Activated T-helper 2 cell treated with anti-CD3 and anti-CD28 coated beads, Interferon-gamma antibody, Interleukin-2, Interleukin-4, amounts not matched to agents 10 μg/mL and 5 μg/mL and 100 μg/mL, durations not matched to agents 14 hours and 24 hours and 36 hours (primary cell): ENCODE measurements at places on chromosomes 2 and 18. TPM values are rescaled to one million over a fixed set of nuclear protein-coding genes. Genes with fewer than 3 reads are reported as not detected.

GRCh38 chr2:33136566-33136965, 189.8 kb downstream of the LTBP1 start:
- no peaks in the 10 kb centered on the region for H3K36me3 ChIP-seq
- H3K4me1 ChIP-seq, result peaks cover 3% of the 10 kb centered on the region
- DNase-seq, result no peak
- H3K27ac ChIP-seq, result no peak overlapping the region
- H3K27me3 ChIP-seq, result peaks cover 12% of the 10 kb centered on the region

DNA sequence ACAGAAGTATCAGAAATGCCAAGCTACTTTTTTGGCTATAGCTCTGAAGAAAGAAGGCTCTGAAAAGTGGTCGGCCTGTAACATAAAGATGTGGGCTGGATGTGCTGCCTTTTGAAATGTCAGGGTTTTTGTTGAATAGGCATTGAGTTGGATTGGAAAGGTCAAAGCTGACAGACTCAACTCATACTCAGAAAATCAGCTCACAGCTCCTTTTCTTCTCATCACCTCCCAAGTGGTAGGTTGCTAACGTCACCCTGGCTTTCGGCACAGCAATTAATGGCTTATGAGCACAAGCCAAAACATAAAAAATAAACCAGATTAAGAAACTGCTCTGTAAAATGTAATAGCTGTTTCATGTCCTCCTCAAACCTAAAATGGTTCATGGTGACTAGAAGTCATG, 68.3 kb downstream of the KCNF1 start:
- peaks cover 6% of the 10 kb centered on the region for H3K4me1 ChIP-seq
- no peak overlapping the region for H3K4me3 ChIP-seq
- H3K36me3 ChIP-seq, result no peaks in the 10 kb centered on the region
- DNase-seq, result no peak

DNA sequence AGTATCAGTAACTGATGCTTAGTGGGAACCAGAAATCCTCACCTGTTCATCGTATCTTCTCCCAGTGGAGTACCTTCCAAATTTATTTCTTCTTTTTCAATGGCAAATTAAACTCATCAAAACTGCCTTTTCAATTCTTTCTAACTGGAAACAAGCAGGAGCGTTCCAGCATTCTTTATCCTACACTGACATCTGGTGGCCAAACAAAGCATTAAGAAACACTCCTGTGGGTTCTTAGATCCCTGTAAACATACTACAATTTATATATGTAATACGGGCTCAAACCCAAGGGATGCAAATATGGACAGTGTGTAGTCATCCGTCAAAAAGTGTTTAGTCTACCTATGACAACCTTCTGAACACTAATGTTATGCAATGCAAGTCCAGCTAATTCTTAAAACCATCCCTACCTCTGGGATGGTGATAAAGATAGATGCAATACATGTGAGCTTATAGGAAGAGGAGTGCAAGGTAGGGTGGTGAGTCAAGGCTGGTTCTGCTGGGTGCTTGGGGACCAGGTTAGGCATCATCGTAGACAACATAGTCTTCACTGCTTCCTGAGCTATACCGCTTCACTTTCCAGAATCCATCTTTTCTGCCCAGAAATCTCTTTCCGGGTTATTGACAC, 375.0 kb downstream of the CTNNA2 start:
- H3K4me1 ChIP-seq, result no peaks in the 10 kb centered on the region
- no peaks in the 10 kb centered on the region for H3K36me3 ChIP-seq
- no peak overlapping the region for H3K4me3 ChIP-seq
- no peak overlapping the region for H3K27ac ChIP-seq
- DNase-seq, result no peak

CCDC178 gene
- not detected in 2 replicates for total RNA-seq

MAP2 gene
- not detected in 2 replicates for total RNA-seq

EHBP1 gene
- 22.1 and 25.6 TPM in 2 replicates for total RNA-seq

DNA sequence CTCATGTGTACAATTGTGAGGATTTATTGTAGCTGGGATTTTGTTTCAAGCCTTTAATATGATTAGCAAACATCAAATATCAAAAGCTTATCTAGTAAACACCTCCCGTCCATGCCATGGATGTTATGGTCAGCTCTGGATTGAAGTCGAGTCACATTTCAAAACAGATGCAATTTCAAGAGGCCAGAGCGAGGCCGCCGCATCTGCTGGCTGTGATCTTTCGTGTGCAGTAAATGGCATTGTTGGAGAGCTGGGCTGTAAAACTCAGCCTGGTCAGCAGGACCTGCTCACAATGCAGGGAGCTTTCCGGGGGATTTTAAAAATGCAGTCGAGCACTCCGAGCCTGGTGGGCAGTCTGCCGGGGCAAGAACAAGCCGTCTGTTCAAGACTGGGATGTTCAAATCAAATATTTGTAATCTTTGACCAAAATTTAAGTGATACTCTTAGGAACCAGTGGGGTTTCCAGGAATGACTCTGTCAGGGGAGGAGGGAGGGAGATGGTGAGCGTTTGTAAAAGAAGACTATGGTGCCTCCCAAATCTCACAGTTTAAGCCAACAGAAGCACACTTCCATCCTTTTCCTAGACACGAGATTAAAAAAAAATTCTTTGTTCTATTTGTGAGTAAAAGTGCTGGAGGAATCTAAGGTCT, 97.6 kb downstream of the MYCN start:
- no peak overlapping the region for H3K4me3 ChIP-seq
- H3K27ac ChIP-seq, result no peak overlapping the region
- no peaks in the 10 kb centered on the region for H3K36me3 ChIP-seq
- no peaks in the 10 kb centered on the region for H3K4me1 ChIP-seq
- DNase-seq, result no peak
- no peaks in the 10 kb centered on the region for H3K27me3 ChIP-seq

DSC3 gene
- not detected in 2 replicates for total RNA-seq

DNA sequence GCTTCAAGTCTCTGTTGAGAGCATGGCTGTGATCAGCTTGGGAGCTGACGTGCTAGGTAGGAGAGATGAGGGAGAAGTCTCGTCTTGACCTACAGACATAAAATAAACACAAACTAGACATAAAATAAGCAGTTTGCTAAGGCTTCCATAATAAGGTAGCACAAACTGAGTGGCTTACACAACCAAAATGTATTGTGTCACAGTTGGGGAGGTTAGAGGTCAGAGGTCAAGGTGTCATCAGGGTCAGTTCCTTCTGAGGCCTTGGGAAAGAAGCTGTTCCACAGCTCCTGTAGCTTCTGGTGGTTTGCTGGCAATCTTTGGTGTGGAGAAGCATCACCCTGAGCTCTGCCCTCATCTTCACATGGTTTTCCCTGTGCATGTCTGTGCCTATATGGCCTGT, 20.2 kb downstream of the DAW1 start:
- no peak overlapping the region for H3K27ac ChIP-seq
- DNase-seq, result no peak
- H3K27me3 ChIP-seq, result no peaks in the 10 kb centered on the region

DNA sequence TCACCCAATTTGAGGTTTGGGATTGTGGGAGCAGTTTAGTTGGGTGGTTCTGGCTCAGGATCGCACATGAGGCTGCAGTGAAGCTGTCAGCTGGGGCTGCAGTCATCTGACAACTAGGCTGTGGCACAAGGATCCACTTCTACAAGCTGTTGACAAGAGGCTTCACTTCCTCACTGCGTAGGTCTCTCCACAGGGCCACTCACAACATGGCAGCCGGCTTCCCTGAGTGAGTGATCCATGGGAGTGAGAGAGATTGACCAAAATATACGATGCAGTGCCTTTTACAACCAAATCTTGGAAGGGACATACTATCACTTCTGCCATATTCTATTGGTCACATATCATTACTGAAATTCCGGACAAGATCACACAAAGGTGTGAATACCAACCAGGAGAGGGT, 187.5 kb downstream of the DLGAP1 start:
- no peaks in the 10 kb centered on the region for H3K27me3 ChIP-seq
- H3K36me3 ChIP-seq, result no peaks in the 10 kb centered on the region
- DNase-seq, result no peak

DNA sequence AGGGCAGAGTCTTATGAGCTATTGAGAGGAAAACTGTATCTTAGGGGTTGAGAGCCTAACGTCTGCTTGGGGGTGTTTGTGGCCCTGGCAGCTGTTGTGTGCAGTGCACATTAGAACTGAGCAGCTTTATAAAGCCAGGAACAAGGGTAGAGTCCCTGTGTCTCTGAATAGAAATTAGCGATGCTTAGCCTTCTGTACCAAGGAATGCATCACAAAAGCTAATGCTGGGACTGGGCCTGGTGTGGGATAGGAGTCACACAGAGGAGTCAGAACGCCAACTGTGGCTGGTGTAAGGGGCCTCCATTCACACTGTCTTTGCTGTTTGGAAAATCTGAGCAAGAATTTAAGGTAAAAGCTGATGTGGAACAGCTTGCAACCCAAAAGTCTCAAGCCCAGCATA, 283.2 kb downstream of the SOX11 start:
- no peaks in the 10 kb centered on the region for H3K4me1 ChIP-seq
- no peak overlapping the region for H3K4me3 ChIP-seq
- H3K27ac ChIP-seq, result no peak overlapping the region
- no peaks in the 10 kb centered on the region for H3K27me3 ChIP-seq

WDR12 gene
- total RNA-seq, result 128 and 139 TPM in 2 replicates

TMX3 gene
- total RNA-seq, result 62.4 and 71.0 TPM in 2 replicates
